ENCODE measurements at places on chromosomes 7 and 10.

DNA sequence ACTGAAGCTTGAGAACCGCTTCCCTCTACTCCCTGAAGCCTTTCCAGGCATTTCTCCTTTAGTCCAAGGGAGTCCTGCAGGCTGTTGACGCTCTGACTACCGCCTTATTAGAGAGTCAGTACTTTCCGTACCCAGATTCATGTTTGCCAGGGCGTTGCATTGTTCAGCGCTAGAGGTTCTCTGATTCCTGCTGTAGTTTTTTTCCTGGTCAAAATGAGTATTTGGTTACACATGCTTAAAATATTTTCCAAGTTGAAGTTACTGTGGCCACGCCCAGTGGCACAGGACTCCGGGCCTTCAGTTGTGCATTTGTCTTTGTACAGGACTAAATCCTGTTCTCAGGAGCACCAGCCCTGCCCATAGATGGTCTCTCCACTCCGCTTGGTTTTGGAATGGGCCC is 7.9 kb downstream of the MTURN start:
- DNase-seq, result no peak

GRCh38 chr7:137882806-137883205 is 36.0 kb upstream of the DGKI start:
- no peak for DNase-seq

GRCh38 chr7:74013539-74014272 is 14.3 kb upstream of the ELN start:
- no peak for DNase-seq

GRCh38 chr10:14240253-14241189 is 90.2 kb downstream of the FRMD4A start:
- DNase-seq, result no peak
